Breast epithelium (tissue), 4 donors: ENCODE measurements at places on chromosomes 7 and 10. TPM values are rescaled to one million over a fixed set of nuclear protein-coding genes. Genes with fewer than 3 reads are reported as not detected.

DNA sequence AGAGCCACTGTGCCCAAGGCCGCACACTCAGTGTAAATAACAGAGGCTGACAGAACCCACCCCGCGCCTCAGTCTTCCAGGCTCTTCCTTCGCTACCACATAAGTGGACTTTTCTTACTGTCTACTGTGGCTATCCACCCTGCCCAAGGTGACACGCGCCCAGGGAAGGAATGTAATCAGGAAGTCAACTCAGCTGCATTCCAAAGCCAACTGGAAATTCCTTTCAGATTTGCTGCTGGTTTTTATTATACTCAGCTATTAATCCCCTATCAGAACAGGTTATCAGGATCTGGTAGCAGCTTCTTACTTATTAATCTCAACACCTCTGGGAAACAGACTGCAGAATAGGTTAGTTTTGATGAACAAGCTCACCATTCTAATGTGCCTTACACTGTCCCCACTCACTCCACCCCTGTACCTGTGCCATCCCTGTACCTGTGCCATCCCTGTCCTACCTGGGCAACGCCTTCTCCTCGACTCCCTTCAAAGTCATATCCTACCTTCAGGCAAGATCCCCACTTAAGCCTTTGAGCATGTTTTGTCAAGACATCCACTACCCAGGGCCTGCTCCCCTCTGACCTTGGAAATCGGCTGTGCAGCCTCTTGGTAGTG, 90.7 kb downstream of the NHLRC2 start:
- no peaks in the 10 kb centered on the region for H3K4me1 ChIP-seq
- H3K4me3 ChIP-seq = no peak overlapping the region

DNA sequence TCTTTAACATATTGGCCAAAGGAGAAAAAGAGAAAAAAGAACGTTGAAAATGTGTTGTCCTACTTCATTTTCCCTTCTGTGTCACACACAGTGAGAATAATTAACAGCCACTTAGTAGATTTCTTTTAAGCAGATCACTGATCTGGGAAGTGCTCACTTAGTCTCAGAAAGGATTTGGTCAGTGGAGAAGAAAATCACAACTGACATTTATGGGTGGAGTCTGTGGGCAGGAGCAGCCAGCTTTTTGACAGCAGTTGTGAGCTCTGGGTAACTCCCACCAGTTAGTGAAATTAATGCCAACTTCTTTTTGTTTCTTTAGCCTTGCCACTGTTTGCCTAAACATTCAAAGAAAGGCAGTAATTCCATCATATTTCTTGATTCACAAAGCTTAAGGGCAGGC, 49.7 kb downstream of the CDK14 start:
- no peaks in the 10 kb centered on the region for H3K27me3 ChIP-seq
- no peaks in the 10 kb centered on the region for H3K4me1 ChIP-seq
- no peak overlapping the region for H3K4me3 ChIP-seq
- no peaks in the 10 kb centered on the region for H3K36me3 ChIP-seq
- no peak overlapping the region for H3K27ac ChIP-seq

DNA sequence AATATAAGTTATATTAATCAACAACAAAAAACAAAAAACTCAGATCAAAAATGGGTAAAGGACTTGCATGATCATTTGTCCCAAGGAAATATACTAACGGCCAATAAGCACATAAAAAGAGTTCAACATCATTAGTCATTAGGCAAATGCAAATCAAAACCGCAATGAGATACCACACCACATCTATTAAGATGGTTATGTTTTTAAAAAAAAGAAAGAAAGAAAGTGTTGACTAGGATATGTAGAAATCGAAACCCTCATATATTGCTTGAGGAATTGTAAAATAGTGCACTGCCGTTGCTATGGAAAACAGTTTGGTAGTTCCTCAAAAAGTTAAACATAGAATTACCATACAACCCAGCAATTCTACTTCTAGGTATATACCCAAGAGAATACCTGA, 39.4 kb upstream of the CTNNA3 start:
- H3K36me3 ChIP-seq = no peaks in the 10 kb centered on the region
- H3K27ac ChIP-seq = no peak overlapping the region
- no peaks in the 10 kb centered on the region for H3K4me1 ChIP-seq
- no peaks in the 10 kb centered on the region for H3K27me3 ChIP-seq
- H3K4me3 ChIP-seq = no peak overlapping the region

DNA sequence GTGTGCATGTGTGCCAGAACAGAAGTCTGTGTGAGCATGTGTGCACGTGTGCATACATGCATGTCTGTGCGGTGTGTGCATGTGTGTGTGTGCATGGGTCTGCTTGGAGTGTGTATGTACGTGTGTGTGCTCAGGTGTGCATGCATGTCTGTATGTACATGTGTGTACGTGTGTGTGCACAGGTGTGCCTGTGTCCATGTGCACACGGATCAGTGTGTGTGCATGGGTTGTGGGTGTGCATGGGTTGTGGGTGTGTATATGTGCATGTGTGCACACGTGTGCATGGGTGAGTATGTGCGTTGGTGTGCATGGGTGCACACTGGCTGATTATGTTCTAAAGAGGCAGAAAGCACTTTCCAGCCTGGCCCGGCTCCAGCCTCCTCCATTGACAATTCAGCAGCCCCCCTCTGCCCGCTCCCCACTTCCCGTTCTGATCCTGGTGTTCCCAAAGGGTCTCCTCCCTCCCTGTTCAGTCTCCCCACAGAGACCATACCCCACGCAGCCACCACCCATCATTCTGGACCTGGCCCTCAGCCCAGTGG, 44.1 kb upstream of the PDGFA start:
- no peaks in the 10 kb centered on the region for H3K4me1 ChIP-seq
- DNase-seq = no peak
- H3K27me3 ChIP-seq = no peaks in the 10 kb centered on the region

DNA sequence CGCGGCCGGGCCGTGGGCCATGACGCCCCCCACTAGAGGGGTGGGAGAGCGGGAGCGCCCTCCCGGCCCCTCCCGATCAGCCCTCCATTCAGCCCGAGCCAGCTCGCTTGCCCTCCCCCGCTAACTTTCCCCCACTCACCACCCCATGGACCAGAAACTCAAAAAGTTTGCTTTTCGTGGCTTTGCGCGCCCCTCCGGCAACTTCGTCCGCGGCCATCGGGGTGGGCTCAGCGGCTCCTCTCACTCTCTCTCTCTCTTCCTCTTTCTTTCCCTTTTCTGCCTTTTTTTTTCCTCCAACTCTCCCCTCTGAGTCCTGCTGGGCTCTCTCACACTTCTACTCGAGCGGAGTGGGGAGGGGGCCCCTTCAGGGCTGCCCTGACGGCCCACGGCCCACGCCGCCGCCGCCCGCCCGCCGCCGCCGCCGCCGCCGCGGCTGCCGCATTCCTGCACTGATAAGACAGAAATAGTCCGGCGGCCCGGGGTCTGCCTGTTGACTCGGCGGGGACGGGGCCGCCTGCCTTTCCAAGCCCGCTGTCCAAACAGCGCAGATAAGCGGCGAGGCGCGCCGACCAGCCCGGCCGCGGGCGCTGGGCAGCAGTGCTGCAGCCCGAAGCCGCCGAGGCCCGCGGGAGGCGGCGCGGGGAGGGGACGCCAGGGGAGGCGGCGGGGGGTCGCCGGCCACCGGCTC, at the start of gene SMARCD3:
Gene SMARCD3 (minus strand): TSS at position 349 of the 688 bp plus-strand sequence. CDS start 132 bp downstream, at position 217.
- DNase-seq = no peak
- H3K27me3 ChIP-seq = no peaks in the 10 kb centered on the region
- H3K36me3 ChIP-seq = no peaks in the 10 kb centered on the region
- H3K4me1 ChIP-seq = peaks cover 9% of the 10 kb centered on the region
- H3K27ac ChIP-seq = peak within 1 kb of the TSS; percentile 94

GRCh38 chr10:31135171-31135570, 103.5 kb upstream of the ZNF438 start:
- H3K27ac ChIP-seq = no peak overlapping the region
- no peaks in the 10 kb centered on the region for H3K36me3 ChIP-seq
- no peak for DNase-seq
- no peaks in the 10 kb centered on the region for H3K4me1 ChIP-seq
- H3K4me3 ChIP-seq = no peak overlapping the region

DNA sequence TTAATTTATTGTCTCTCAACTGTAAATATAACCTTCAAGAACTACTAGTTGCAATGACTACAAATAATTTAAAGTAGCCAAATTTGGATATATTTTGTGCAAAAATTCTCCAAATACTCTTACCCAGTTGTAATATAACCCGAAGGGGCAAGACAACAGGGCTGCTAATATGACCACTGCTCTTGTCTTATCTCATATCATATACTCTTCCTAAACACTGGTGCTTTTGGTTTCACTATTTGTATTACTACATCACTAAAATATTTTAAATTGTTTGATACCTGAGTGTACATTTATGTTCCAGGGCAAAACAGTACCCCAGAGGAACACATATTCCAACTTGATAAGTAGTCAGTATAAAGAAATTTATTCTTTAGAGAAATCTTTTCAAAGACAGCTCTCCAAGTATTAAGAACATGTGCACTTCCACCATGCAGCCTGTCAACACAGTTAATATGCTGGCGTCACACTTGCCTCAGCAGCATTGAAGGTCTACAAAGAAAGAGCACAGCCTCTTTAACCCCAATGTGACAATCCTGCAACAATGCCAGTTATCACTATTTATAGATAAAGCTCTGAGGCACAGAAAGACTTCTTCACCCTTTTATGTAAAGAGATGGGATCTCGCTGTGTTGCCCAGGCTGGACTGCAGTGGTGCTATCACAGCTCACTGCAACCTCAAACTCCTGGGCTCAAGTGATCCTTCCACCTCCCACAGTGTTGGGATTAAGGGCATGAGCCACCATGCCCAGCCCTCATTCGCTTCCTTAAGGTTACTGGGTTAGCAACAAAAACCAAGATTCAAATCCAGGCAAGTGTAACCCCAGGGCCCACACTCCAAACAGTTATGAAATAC, 37.8 kb downstream of the RHEB start:
- no peak overlapping the region for H3K27ac ChIP-seq
- no peak for DNase-seq
- no peaks in the 10 kb centered on the region for H3K36me3 ChIP-seq
- no peaks in the 10 kb centered on the region for H3K27me3 ChIP-seq
- no peak overlapping the region for H3K4me3 ChIP-seq

- peak; percentile 28 for DNase-seq
- no peaks in the 10 kb centered on the region for H3K4me1 ChIP-seq
- no peak overlapping the region for H3K27ac ChIP-seq
- no peak overlapping the region for H3K4me3 ChIP-seq
Observed at GRCh38 chr10:127407551-127407950, 141.6 kb upstream of the NPS start.

GRCh38 chr7:90773269-90773668, 177.1 kb downstream of the CDK14 start:
- H3K27ac ChIP-seq = no peak overlapping the region
- no peaks in the 10 kb centered on the region for H3K27me3 ChIP-seq
- H3K4me1 ChIP-seq = no peaks in the 10 kb centered on the region
- no peaks in the 10 kb centered on the region for H3K36me3 ChIP-seq
- DNase-seq = no peak

DNA sequence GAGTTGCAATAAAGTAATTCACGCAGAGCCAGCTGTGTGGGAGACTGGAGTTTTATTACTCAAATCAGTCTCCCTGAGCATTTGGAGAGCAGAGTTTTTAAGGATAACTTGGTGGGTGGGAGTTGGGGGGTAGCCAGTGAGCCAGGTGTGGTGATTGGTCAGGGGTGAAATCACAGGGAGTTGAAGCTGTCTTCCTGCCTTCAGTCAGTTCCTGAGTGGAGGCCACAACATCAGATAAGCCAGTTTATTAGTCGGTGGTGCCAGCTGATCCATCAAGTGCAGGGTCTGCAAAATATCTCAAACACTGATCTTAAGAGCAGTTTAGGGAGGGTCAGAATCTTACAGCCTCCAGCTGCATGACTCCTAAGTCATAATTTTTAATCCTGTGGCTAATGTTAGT, 3.3 kb upstream of the CYP51A1 start:
- H3K27me3 ChIP-seq = no peaks in the 10 kb centered on the region
- DNase-seq = no peak
- no peaks in the 10 kb centered on the region for H3K36me3 ChIP-seq
- H3K27ac ChIP-seq = no peak overlapping the region
- no peaks in the 10 kb centered on the region for H3K4me1 ChIP-seq
- no peak overlapping the region for H3K4me3 ChIP-seq

DNA sequence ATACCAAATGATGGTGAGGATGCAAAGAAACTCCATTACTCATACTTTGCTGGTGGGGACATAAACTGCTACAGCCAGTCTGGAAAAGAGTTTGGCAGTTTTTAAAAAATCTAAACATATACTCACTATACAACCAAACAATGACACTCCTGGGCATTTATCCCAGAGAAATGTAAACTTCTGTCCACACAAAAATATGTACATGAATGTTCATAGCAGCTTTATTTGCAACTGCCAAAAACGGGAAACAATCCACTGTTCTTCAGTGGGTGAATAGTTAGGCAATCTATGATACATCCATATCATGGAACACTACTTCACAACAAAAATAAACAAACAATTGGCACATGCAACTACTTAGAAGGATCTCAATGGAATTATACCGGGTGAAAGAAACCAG, 276.4 kb upstream of the SP8 start:
- no peak overlapping the region for H3K27ac ChIP-seq
- no peak for DNase-seq
- no peaks in the 10 kb centered on the region for H3K4me1 ChIP-seq
- no peaks in the 10 kb centered on the region for H3K27me3 ChIP-seq
- no peak overlapping the region for H3K4me3 ChIP-seq

GRCh38 chr7:142611566-142612236, 137.6 kb upstream of the PRSS1 start:
- H3K27me3 ChIP-seq = no peaks in the 10 kb centered on the region
- no peak overlapping the region for H3K4me3 ChIP-seq
- no peaks in the 10 kb centered on the region for H3K36me3 ChIP-seq
- DNase-seq = no peak

GRCh38 chr10:116115036-116115641, 157.9 kb downstream of the GFRA1 start:
- H3K4me1 ChIP-seq = no peaks in the 10 kb centered on the region
- DNase-seq = no peak
- no peaks in the 10 kb centered on the region for H3K27me3 ChIP-seq
- no peaks in the 10 kb centered on the region for H3K36me3 ChIP-seq
- H3K27ac ChIP-seq = no peak overlapping the region

GRCh38 chr7:51069411-51070083, 247.1 kb downstream of the COBL start:
- no peaks in the 10 kb centered on the region for H3K36me3 ChIP-seq
- H3K4me1 ChIP-seq = no peaks in the 10 kb centered on the region
- peak overlapping the region; percentile 33 for H3K27ac ChIP-seq
- DNase-seq = no peak

- no peak overlapping the region for H3K27ac ChIP-seq
- H3K4me1 ChIP-seq = peaks cover 17% of the 10 kb centered on the region
- no peaks in the 10 kb centered on the region for H3K36me3 ChIP-seq
- H3K4me3 ChIP-seq = no peak overlapping the region
Observed at GRCh38 chr10:103838862-103839518, 16.4 kb downstream of the SH3PXD2A start.

GRCh38 chr10:79387974-79388850, 40.9 kb downstream of the PPIF start:
- H3K27me3 ChIP-seq = no peaks in the 10 kb centered on the region
- H3K4me1 ChIP-seq = no peaks in the 10 kb centered on the region
- no peaks in the 10 kb centered on the region for H3K36me3 ChIP-seq
- DNase-seq = peak; percentile 30
- no peak overlapping the region for H3K4me3 ChIP-seq

Gene PLEKHS1
- 23.6 TPM for total RNA-seq

Gene GIMAP6
- total RNA-seq = 28.2 TPM

Gene TFEC
- total RNA-seq = 5.6 TPM

Gene KLF14
- 0.80 TPM for total RNA-seq

Gene PTPN20
- 5.6 TPM for total RNA-seq

Gene MEOX2
- 14.2 TPM for total RNA-seq
